ENCODE measurements at places on chromosomes 2 and 18.
A peak's percentile ranks its signal among the peaks of the same experiment; 100 is the strongest.

DNA sequence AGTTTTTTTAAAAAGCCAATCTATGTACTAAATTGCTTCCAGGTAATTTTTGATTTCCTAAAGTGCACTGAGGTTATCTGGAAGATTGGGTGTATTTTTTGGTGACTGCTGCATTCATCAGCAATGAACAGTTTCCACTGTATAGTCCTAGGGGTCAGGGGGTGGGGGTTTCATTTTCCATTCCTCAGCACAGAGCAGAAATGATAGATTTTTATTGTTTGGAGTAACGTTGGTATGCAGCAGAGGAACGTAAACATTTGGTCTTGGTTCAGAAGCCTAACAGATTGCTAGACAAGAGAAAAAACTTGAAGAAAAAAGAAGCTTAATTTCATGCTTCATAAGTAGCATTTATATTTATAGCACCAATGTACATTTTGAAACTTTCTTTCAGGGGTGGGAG is 54.9 kb downstream of the ZCCHC2 start:
- DNase-seq: no peak

DNA sequence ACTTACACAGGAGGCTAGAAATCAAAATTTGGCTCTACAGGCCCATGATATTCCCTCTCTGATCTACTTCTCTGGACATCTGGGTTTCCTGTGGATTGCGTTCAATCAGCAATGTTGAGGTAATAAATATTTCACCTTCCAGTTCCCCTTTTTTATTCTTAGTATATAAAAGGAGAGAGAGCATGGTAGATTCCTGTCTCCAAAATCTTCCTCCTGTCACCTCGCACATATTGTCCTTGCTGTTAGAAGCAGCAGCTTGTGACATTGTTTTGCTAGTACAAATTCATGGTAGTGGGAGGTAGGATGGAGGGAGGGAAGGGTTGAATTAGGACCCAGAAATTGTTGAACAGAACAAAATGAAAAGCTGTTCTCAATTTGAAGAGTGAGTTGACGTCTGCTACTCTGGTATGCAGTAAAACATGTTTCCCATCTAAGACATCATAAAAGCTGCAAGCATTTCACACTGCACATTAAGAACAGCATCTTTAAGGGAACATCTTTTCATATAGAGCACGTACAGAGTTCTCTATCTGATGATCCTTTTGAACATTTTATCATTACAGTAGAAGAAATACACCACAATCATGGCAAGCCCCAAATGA is 156.4 kb downstream of the RDH14 start:
- no peak for DNase-seq

DNA sequence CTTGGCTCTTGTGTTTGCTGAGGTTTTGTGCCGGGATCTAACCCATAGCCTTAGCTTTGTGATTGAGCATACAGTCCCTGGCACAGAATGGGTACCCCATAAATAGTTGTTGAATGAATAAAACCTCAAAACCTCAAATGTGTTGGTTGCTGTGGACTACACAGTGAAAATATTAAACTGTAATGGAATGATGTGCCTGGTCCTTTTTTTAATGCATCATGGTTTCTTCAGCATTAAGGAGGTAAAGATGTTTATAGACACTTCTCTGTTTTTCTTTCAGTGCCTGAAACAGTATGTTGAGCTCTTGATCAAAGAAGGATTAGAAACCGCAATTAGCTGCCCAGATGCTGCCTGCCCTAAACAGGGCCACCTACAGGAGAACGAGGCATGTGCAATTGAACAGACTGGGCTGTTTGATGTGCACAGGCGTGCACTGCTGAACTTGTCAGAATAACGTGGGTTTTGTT is 97.0 kb downstream of the RNF144A start:
- DNase-seq: peak; percentile 77

DNA sequence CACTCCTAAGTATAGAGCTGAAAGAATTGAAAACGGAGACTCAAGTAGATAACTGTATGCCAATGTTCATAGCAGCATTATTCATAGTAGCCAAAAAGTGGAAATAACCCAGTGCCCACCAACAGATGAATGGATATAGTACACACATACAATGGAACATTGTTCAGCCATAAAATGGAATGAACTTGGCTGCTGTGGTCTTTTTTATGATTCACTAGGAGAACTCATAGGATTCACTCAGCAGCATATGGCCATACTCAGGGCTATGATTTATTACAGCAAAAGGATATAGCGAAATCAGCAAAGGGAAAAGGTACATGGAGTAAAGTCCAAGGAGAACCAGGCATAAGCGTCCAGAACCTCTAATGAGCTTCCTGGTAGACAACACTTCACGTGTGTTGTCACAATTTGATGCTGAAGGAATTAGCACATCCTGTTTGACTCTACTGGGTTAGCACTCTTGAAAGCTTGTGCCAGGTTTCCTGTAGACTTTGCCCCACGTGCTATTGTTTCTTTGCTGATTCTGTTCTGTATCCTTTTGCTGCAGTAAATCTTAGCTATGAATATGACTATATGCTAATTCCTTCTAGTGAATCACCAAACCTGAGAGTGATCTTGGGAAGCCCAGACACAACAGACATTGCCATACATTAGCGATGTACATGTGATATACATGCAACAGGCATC is 15.7 kb downstream of the SPC25 start:
- no peak for DNase-seq

DNA sequence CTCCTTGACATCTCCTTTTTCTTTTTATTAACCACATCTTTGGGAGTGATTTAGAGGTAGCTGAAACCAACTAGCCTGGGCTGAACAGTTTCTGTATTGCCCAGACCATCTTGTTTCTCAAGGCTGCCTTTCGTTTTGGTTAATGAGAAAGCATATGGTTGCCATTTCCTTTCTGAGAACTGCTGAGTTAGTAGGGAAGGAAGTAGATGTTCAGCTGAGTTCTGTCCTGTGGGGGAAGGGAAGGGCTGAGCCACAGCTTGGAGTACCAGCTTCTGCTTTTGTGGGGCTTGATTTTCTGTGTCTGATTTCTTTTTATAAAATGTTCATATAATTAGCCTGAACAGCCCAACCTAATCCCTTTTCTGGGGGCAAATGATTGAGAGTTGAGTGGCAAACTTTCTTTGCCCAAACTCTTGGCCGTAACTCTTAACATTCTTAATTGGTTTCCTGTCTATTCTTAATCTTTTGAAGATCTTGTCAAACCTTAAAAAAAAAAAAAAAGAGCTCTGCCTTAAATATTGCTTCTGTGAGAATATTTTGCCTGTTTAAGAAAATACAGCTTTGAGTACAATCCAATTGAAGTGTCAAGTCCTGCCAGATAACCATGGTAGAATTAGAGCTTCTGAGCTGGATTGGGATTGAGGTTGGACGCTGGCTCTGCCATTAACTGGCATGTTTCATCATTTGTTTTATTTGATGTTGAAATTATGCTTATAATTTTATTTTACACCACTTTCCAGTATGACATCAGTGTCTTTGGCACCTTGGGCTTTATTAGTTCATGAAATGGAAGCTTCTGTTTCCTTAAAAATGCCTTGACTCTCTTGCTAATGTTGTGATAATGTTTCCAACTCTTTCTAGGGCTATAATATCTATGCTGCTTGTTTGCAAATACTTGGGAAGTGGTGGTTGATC is 1.9 kb upstream of the NABP1 start:
- DNase-seq: no peak

GRCh38 chr2:29443151-29443550 is 327.9 kb downstream of the CLIP4 start:
- DNase-seq: no peak

DNA sequence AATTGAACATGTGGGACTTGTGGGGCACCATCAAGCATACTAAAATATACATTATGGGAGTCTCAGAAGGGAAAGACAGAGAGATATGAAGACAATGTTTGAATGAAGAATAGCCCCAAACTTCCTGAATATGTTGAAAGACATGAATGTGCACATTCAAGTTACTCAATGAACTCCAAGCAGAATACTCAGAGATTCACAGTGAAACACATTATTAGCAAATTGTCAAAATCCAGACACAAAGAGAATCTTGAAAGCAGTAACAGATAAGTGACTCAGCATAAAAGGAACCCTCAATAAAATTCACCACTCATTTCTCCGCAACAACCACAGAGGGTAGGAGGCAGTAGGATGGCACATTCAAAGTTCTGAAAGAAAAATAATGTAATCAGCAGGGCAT is 8.8 kb downstream of the C2orf92 start:
- DNase-seq: peak; percentile 25

- DNase-seq: no peak
These were observed 17.8 kb upstream of the SPAG16 start for GRCh38 chr2:213266421-213266820.

GRCh38 chr2:10236571-10237391 is 65.9 kb upstream of the HPCAL1 start:
- no peak for DNase-seq

DNA sequence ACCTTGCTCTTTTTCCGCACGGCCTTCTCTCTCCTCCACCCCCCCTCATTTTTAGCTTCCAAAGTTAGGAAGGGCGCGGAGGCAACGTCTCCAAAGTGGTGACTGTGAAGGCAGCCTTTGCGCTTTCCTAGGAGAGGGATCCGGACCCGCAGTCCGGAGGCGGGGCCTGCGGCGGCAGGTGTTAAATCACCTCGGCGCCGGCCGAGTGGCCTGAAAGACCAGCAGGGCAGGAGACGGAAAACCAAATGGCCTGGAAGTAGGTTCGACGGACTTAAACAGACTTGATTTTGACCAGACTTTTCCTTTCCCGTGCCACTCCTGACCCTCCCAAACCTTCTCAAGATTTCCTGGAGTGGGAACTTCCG is 615 bp downstream of the GORASP2 start:
- peak; percentile 27 for DNase-seq

DNA sequence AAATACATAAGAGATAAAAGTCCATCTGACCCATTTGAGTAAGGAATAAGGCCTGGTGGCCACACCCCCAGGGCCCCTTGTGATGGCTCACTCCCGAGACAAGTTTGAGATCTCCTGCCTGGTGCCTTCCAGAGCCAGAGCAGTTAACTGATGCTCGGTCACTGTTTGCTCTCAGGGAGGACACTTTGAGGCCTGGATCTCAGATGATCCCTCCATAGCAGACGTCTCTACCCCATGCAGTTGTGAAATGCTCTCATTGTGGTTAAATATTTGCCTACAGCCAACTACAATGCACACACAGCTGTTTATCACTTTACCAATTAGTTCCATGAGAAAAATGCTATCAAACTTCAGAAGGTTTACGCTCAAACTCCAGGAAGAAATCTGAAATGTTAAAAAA is 12.3 kb downstream of the GYPC start:
- peak; percentile 39 for DNase-seq

- DNase-seq: no peak
These were observed 151.3 kb upstream of the PELI1 start for GRCh38 chr2:64295326-64296139.

DNA sequence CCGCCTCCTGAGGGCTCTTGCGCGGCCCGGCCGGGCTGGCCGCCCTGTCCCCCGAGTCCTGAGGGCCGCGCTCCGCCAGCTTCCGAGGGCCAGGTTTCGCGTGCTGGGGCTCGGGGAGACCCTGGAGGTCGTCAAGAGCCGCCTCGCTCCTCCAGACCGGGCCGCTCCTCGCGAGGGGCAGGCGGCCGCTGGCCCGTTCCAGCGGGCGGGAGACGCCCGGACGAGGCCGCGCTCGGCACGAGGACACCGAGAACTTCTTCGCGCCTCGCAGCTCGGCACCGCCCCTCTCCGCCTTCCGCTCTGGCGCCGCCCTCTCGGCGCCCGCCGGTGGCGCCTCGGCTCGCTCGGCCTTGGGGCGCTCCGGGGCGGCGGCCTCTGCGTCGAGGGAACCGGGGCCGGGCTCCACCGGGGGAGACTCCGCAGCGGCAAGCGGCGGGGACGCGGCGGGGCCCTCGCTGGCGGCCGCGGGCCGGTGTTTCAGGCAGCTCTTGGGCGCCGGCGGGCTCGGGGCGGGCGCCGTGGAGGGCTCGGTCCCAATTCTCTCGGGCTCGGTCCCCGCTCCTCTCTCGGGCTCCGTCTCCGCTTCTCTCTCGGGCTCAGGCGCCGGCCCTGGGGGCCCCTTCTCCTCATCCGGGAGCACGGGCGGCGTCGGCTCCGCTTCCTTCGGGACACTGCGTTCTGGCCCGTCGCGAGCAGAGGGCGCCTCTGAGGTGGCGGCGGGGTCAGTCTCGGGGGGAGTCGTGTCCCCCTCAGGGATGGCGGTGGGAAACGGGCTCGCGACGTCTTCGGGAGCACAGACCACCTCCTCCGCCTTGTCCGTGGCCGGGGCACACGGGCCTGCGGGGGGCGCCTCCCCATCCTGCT is 91.6 kb upstream of the MGAT4A start:
- no peak for DNase-seq

GRCh38 chr2:131517106-131517831 is 10.4 kb upstream of the CCDC74A start:
- DNase-seq: no peak

GRCh38 chr2:205915130-205915524 is 170.8 kb downstream of the INO80D start:
- DNase-seq: no peak

- DNase-seq: peak; percentile 73
These were observed 1.4 kb upstream of the MALT1 start for GRCh38 chr18:58669731-58670378.

GRCh38 chr2:72674982-72675915 is 150.6 kb downstream of the EXOC6B start:
- DNase-seq: peak; percentile 10

GRCh38 chr2:26477126-26477910 is 606 bp downstream of the OTOF start:
- no peak for DNase-seq

DNA sequence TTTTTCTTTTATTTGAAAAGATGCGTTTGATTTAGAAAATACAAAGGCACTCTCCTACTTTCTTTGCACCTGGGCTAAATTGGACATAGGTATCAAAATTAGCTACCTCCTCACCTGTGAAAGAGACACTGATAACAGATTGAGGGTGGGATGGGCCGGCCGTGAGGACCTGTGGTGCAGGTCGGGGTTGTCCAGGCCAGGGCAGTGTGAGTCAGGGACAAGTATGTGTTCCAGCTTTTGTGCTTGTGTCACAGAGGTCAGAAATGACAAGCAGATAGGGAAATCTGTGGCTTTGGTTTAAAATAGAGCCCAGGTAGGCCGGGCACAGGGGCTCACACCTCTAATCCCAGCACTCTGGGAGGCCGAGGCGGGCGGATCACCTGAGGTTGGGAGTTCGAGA is 22.6 kb downstream of the MYL12B start:
- no peak for DNase-seq

- DNase-seq: no peak
These were observed 230.4 kb downstream of the LOXHD1 start for GRCh38 chr18:46426679-46427047.

GRCh38 chr2:40448476-40449079 is 3.3 kb downstream of the SLC8A1 start:
- peak; percentile 29 for DNase-seq

DNA sequence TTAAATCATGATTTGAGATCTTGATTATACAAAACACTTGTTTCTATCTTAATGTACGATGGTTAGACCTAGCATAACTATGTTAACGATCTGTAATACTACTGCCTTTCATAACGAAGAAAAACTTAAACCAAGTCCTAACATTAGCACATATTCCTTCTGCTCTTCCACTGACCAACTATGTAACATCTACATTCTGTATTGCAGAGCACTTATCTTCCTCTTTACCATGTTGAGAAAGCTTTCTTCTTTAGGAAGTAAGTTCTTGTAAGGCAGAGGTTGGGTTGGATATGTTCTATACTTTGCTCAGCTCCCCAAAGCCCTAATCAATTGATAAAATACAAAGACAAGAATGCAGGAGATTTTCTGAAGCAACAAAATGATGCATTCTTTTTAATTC is 7.9 kb upstream of the ZNF407 start:
- DNase-seq: no peak

Data from amniotic epithelial cell (primary cell).